Stimulated activated CD4-positive, alpha-beta T cell treated with anti-CD3 and anti-CD28 coated beads, Interleukin-15, amount 100 ng/mL, for 1 hour (primary cell): ENCODE measurements at places on chromosomes 7 and 10.

DNA sequence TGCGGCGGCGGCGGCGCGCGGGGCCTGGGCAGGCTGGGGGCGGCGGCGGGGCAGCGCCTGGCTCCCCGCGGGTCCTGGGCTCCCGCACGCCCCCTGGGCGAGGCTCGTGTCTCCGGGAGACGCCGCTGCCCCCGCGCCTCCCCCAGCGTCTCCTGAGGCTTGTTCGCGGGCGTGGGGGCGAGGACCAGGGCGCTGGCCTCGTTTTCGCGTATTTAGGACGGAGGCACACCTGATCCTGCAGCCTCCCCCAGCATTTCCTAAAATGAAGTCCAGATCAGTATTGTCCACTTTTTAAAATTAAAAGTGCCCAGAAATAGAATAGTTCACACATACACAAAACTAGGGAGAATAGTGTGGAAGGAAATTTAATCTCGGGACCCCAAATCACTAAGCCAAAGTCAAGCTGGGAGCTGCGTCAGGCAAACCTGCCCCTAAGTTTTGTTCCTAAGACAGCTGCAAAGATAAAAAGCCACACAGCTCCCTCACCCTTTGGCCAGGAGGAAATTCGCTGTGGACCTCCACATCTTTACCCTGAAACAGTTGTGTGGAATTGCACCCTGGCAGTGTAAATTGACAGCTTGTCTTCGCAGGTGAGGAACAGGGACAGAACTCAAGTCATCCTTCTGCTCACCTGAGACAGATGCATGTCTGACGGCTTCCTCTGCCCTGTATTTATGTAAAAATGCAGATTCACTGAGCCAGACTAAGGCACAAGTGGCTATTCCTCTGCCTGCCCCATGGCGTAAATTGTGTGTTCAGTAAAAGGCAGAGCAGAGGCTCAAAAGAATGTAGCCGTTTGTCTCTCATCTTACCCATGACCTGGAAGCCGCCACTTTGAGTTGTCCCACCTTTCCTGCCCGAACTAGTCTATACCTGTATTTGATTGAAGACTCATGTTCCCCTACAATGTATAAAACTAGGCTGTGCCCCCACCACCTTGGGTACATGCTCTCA, 740 bp downstream of the GALNT11 start:
- DNase-seq, result no peak

DNA sequence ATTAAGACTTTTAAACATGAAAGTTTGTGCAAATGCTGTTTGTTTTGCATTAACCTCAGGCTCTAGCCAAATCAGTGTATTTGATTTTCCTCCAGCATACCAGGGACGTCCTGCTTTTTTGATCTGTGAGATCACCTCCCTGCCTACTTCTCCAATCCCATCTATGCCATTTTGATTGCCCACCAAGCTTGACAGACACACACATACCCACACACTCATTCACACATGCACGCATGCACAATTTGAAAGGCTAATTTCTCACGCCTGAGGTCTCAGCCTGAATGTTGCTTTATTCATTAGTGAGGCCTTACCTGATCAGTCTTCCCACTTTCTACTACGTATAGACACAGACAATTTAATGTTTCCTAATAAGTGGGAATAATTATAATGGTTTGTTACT, 53.5 kb downstream of the CDK13 start:
- no peak for DNase-seq

DNA sequence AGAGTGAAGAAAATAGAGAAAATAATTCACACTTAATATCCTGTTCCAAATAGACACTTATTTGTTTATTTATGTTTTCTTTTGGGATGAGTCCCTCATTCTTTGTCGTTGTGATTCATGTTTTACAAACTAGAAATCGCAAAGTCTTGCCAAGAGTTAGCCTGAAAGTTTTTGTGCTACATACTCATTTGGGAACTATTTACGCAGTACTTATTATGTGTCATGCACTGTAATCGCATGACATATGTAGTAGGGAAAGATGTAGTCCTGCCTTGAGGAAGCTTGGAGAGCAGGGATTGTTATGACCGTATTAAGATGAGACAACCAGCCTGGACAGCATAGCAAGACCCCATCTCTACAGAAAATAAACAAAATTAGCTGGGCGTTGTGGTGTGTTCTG, 189.3 kb downstream of the ABCA13 start:
- DNase-seq, result no peak

GRCh38 chr10:26525586-26525985, 87.4 kb downstream of the APBB1IP start:
- no peak for DNase-seq

DNA sequence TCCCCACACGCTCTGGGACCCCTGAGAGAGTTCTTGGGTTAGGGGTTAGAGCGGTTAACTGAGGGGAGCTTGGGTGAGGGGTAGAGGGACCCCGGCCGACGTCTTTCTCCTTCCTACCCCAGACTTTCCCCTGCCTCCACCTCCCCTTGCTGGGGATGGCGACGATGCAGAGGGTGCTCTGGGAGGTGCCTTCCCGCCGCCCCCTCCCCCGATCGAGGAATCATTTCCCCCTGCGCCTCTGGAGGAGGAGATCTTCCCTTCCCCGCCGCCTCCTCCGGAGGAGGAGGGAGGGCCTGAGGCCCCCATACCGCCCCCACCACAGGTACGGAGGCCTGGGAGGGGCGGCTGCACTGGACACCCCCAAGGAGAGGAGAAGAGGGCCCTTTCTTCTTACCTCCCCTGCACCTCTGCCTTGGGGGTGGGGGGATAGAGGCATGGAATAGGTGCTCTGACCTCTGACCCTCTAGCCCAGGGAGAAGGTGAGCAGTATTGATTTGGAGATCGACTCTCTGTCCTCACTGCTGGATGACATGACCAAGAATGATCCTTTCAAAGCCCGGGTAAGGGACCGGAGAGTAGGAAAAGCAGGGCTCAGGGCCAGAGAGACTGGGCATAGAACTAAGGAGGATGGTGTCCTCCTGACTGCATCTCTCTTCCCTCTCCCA, 1.1 kb downstream of the ZYX start:
- no peak for DNase-seq

- DNase-seq, result no peak
These were observed 142.4 kb downstream of the EPC1 start for GRCh38 chr10:32204606-32205005.

GRCh38 chr7:15715435-15715834, 29.0 kb upstream of the MEOX2 start:
- DNase-seq, result no peak

- DNase-seq, result no peak
These were observed 26.0 kb downstream of the PRSS2 start for GRCh38 chr7:142796501-142797390.

- DNase-seq, result no peak
These were observed 10.4 kb downstream of the ANLN start for GRCh38 chr7:36400036-36400435.

DNA sequence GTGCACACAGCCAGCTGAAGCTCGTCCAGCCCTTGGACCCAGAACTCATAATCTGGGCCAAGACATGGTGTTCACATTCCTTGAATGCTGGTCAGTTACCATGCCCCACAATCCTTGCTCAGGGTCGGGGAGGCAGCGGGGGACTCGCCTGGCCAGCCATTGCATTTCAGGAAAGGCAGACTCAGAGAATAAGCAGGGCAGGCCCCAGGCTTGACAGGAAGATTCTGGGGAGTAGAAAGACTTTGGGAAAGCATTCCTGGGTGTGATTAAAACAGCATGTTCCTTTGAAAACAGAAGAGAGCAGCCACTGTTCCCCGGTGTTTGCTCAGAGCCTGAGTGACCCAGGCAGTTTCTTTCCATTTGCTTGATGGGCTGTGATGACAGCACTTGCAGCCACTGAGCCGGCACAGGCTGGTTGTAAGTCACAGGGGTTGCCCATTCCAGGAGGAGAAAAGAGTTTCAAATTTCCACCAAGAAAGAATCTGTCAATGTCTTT, 473.7 kb downstream of the TYW1 start:
- no peak for DNase-seq

- DNase-seq, result no peak
These were observed 35.0 kb downstream of the HDAC9 start for GRCh38 chr7:18530224-18531179.

- no peak for DNase-seq
These were observed 42.1 kb downstream of the FAM53B start for GRCh38 chr10:124701881-124702656.

DNA sequence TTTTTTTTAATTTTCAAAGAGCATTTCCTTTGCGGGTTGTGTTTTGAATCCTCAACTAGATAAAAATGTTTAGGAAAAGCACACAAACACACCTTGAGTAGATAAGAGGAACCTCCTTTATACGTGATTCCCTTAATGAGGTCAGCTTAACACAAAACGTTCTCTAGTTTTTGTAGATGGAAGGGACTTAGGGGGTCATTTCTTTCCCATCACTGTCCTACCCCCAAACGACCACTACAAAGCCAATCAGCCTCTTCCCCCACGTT, 1.2 kb downstream of the SUV39H2 start:
- no peak for DNase-seq

DNA sequence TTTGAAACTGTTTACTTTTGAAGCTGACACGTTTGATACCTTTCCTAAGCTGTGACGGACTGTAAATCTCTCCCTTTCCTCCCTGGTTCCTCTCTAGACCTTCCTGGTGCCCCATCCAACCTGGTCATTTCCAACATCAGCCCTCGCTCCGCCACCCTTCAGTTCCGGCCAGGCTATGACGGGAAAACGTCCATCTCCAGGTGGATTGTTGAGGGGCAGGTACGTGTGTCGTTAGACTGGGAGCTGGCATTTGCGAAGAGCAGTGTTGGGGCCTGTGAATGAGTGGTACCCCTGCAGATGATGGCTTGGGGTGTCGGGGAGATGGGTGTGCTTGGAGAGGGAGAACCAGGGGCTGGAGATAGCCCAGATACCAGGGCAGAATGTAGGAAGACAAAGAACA, 602.7 kb upstream of the FOXK1 start:
- no peak for DNase-seq

DNA sequence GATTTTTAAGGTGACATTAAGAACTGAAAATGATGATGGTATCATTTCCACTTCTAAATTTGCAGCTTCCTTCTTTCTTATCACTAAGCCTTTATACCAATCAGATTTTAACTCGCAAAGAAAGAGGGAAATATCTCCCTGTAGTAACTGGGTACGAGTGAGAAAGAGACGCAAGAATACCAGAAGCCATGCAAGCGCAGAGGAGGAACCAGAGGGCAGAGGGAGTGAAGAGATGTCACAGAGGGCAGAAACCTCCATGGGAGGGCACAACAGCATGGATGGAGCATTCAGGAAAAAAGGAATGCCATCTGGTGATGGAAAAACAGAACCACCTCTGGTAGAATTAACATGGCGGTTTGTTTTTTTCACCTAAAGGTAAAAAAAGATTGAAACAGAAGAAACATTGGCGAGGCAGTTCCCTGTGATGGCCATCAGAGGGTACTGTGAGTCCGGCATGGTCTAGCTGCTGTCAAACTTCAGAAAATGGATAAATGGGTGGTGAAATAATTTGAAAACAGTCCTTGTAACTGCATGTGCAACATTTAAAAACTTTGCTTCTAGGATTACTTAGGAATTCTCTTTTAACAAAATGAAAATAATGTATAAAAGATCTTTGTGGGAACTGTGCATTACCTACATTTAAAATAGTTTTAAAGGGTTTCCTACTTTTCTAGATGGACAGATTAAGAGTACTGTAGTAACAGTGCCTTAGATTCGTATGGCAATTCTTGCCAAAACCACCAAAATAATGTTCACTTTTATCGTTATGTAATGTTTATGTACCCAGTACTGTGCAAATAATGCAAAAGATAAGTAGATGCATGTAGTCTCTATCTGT, 91.8 kb downstream of the ARHGAP12 start:
- no peak for DNase-seq

- no peak for DNase-seq
These were observed 4.2 kb upstream of the LBX1 start for GRCh38 chr10:101233443-101233842.

DNA sequence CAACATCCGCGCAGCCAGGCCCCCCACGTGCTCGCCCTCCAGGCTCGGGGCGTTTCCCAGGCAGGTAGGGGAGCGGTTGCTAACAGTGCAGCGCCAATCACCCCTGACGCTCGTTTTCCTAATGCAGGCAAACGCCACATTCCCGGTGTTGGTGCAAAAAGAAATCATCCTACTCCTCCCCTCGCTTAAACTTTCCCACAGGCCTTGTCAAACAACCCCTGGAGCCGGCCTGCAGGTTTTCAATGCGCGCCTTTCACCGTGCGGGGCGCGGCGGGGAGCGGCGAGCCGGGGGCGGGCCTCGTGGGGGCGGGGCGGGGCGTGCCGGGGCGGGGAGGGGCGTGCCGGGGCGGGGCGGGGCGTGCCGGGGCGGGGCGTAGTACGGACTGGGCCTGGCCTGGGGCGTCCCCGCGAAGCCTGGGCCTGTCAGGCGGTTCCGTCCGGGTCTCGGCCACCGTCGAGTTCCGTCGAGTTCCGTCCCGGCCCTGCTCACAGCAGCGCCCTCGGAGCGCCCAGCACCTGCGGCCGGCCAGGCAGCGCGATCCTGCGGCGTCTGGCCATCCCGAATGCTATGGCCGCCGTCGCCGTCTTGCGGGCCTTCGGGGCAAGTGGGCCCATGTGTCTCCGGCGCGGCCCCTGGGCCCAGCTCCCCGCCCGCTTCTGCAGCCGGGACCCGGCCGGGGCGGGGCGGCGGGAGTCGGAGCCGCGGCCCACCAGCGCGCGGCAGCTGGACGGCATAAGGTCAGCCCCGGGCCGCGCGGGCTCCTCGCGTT, at the start of gene ECHDC3:
Gene ECHDC3, plus strand, starts transcription at position 374 of the 770 bp plus-strand sequence. Its CDS starts 195 bp downstream, at position 569.
- peak; percentile 48 for DNase-seq

DNA sequence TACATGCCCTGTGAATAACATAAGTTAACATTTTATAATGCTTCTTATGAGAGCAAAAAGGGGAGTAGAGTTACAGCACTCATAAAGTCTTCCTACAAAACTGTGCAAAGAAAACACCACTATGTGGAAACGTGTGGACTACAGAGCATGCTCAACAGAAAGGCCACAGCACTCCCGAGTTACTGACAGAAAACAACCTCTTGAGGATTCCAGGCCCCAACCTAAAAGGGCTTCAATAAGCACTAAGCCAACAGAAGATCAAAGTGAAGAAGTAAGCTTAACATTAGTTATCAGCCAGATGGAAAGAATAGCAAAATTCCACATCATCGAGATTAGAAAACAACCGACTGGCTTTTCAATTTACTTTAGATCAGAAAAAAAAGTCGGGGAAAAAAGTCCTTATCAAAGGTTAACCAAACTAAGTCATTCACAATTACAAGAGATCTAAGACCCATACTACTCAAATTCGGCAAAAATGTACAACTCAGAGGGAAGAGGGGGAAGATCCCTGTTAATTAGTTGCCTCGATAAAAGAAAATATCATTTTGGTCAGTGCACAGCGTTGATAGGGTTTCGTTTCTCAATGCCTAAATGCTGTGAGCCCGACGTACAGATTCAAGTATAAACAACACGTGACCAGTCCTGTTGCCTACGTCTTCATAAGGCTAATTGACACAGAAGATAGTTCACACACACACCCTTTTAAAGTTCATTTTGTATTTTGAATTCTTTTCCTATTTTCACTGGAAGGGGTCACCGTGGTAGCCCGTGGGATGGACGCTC, 1.4 kb downstream of the KBTBD2 start:
- no peak for DNase-seq

- DNase-seq, result no peak
These were observed 5.1 kb upstream of the AKR1E2 start for GRCh38 chr10:4820804-4821401.

GRCh38 chr10:5396556-5397300, 7.9 kb downstream of the TUBAL3 start:
- DNase-seq, result no peak
